Stimulated activated CD4-positive, alpha-beta T cell treated with anti-CD3 and anti-CD28 coated beads, Interleukin-4, amount 100 ng/mL, for 4 hours (primary cell): ENCODE measurements at places on chromosomes 16 and 17.

DNA sequence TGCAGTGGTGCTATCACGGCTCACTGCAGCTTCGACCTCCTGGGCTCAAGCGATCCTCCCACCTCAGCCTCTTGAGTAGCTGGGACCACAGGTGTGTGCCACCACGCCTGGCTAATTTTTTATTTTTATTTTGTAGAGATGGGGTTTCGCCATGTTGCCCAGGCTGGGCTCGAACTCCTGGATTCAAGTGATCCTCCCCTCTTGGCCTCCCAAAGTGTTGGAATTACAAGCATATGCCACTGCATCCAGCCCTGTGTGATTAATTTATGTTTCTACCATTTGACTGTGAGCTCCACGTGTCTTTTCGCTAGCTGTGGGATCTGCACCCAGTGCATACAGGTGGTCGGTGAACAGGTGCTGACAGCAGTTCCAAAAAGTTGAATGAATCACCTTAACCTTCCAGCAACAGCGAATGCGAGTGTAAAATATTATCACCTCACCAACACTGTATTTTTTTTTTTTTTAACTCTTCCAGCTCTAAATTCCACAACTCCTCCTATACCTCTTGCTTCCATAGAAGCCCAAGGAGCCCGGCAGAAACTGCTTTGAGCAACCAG is 484 bp upstream of the NUDT7 start:
- no peak for DNase-seq

- DNase-seq = no peak
These were observed 8.4 kb upstream of the HERPUD1 start for GRCh38 chr16:56923481-56924091.

DNA sequence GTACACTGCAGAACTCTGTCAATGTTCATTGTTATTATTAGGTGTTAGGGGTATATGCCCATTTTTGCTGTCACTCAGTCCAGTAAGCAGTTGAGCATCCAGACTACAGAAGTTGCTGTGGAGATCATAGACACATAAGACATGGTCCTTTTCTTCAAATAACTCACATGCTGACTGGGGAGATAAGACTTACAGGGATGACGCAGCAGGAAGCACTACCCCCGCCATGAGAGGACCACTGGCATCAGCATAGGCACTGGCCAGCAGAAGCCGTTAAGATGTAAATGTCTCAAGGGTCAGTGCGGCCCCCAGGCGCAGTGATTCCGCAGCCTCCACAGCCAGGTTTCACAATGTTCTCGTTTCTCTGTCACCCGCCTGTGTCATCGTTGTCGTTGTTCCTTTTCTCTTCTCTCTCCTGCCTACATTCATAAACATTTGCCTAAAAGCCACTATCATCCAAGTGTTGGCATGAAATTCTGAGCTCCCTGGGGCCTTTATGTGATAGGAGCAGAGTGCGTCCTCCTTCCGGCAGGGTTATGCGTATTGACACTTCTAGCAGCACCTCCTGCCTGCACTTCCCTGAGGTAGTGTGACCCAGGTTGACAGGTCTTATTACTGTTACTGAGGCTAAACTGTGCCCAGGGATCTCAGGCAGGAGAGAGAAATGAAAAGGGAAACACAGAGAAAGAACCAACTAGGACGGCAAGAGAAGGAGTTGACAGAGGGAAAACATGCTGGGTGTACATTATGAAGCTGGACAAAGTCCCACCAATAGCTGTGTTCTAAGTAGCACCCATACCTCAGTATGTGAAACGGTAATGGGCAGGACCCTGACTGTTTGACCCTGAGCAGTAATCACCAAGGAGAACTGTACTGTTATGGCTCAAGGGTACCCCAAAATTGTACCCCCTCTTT is 17.9 kb downstream of the TANGO6 start:
- no peak for DNase-seq

GRCh38 chr16:19861811-19862327 is 22.8 kb downstream of the GPRC5B start:
- DNase-seq = no peak

DNA sequence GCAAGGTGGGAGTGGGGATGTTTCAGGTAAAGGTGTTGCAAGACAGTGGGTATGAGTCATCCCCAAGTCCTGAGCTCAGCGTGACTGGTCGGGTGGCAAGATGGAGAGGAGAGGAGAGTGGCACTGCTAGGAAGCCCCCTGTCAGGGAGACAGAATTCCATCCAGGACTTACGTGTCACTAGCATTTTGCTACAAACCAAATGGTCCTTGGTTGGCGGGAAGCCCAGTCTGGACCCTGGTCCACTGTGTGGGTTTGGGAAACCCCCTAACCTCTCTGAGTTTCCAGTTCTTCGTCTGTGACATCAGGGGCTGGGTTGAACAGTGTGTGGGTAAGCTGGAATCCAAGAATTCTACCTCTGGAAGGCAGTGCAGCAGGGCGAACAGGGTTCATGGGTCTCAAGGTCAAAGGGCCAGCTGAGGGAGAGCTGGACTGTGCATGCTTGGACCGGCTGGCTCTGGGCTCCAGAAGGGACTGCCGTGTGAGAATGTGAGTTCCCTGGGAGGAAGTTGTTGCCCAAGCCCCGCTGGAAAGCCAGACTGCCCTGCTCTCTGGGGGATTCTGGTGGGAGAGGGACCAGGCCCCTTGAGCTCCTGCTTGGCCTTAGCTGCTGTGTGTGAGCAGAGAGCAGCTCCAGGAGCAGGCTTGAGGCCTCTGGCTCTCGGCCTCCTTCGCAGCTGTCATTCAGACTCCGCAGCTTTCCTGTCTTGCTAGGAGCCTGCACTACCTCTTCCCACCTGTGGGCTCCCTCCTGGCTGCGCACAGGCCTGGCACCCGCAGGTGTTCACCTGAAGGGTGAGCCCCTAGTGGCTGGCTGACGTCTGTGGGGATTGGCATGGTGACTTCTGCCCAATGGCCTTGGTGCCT is 84.6 kb downstream of the NT5M start:
- DNase-seq = no peak

GRCh38 chr16:84252184-84252583 is 12.4 kb upstream of the KCNG4 start:
- DNase-seq = no peak

- DNase-seq = no peak
These were observed 10.3 kb upstream of the CD79B start for GRCh38 chr17:63942309-63942985.

DNA sequence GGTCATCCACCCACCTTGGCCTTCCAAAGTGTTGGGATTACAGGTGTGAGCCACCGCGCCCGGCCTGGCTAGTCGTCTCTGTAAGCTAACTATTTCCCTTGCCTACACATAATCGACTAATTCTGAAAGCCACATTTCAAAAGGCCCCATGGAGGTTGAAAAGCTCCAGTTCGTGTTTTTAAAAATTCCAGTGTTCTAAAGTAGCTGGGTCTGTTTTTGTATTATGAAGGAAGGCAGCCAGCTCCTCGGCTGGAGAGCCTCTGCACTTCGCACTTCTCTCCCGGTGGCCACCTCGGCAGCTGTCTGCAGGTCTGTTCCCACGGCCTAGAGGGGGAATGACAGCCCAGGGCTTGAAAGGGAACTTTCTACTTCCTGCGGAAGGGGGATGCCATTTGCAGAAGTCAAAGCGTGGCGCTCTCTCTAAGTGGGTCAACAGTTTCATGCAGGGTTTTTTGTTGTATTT is 16.9 kb downstream of the HASPIN start:
- no peak for DNase-seq

- no peak for DNase-seq
These were observed 13.5 kb downstream of the CA4 start for GRCh38 chr17:60163108-60163784.

DNA sequence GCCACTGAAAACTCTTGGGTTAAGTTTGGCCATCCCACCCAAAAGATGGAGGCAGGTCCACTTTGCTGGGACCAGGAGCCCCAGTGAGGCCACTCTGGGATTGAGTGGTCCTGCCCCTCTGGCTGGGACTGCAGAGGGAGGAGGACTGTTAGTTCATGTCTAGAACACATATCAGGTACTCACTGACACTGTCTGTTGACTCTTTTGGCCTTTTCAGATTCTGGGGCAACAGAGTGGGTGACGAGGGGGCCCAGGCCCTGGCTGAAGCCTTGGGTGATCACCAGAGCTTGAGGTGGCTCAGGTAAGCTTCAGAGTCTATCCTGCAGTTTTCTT is 19.5 kb upstream of the CYLD start:
- no peak for DNase-seq

GRCh38 chr16:89599451-89599858 is 14.0 kb upstream of the DPEP1 start:
- DNase-seq = peak; percentile 22

DNA sequence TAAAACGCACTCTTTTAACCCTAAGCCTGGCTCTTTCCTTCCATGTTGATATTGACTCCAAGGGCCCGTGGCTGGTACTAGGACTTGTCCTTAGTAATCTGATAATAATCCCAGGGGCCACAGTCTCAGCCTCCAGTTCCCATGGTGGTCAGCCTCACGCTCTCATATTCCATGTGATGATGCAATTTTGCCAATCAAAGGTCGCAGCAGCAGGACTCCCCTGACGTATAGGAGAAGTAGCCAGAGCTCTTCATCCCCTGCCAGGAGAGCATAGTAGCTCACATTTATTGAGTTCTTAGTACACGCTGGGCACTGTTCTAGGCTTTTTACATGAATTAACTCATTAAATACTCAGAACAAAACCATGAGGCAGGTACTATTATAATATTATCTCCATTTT is 42.4 kb downstream of the CD300LF start:
- no peak for DNase-seq

DNA sequence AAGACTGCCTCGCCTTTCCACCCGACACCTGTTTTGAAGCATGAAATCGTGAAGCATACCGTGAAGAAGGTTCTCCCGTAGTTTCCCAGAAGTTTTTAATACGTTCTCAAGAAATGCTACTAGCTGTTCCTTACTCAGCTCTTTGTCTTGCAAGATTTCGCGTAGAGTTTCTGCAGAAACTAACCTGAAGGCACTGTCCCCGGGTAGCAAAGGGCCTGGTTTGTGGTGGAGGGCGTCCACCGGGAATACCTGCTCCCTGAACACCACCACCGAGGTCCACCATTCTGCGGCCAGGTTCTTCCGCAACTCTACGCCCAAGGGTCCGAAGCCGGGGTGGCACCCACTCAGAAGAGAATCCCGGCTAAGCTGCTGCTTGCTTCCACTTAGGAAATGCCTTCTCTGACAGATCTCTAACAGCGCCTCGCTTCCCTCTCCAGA is 487 bp downstream of the POLG2 start:
- no peak for DNase-seq

GRCh38 chr17:59668816-59669215 is 38.4 kb downstream of the PTRH2 start:
- DNase-seq = no peak

GRCh38 chr17:48244121-48244711 is 136.7 kb downstream of the SNX11 start:
- DNase-seq = no peak

DNA sequence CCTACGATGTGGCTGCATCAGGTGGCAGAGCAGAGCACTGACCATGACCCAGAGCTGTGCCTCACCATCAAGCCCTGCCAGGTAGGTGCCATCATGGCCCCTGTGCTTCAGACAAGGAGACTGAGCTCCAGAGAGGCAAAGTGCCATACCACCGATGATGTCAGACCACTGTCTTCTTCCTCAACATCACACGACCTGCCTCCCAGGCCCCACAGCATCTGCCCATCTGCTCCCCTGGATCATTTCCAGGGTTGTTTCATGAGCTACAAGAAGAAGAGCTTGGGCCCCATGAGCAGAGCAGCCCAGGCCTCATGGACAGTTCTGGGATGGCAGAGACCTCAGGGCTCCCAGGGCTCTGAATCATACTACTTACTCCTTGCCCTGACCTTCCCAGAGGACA is 9.9 kb downstream of the XYLT1 start:
- DNase-seq = no peak

DNA sequence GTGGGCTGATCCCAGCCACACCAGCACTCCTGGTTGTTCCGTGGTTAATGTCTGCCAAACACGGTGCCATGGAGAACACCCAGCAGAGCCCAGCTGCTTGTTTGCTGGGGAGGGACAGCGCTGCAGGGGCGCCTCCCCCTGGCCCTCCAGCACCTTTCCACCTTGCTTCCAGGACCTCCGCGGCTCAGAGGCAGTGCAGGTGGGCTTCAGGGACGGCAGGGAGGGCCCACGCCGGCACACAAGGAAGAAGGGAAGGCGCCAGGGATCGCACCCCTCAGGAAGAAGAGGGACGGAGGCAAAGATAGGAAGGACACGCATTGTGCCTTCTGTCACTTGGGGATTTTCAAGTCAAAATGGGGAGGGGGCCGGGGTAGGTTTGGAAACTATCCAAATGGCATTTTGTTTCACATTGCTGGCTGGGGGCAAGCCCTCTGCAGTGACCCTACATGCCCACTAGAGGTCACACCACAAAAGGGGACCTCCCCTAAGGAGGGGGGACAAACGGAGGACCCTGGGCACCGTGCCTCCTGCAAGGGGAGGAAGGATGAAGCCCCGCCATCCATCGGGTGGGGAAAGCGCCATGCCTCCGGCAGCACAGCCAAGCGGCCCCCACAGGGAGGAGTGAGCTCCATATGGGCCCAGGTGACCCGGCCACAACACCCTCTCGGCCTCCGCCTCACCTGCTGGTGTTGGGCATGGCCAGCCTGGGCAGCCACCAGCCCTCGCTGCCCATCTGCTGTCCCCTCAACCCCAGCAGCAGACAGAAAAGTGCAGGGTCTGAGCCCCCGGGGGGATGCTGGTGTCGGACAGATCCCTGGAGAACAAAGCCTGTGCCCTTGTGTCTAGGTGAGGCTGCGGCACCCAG is 7.5 kb upstream of the C16orf95 start:
- DNase-seq = peak; percentile 27

DNA sequence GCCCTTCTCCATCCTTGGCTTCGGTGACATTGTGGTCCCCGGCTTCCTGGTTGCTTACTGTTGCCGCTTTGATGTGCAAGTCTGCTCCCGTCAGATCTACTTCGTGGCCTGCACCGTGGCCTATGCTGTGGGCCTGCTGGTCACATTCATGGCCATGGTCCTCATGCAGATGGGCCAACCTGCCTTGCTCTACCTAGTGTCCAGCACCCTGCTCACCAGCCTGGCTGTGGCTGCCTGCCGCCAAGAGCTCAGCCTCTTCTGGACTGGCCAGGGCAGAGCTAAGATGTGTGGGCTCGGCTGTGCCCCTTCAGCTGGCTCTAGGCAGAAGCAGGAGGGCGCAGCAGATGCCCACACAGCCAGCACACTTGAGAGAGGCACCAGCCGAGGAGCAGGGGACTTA is 1.5 kb downstream of the SPPL2C start:
- DNase-seq = no peak

GRCh38 chr17:48543107-48543853 is 1.6 kb downstream of the HOXB2 start:
- DNase-seq = peak; percentile 53

GRCh38 chr17:35051183-35051578 is 12.3 kb downstream of the RFFL start:
- DNase-seq = no peak
